ENCODE measurements at places on chromosomes 1 and 21.

GRCh38 chr1:76141929-76142328 is 67.4 kb downstream of the ST6GALNAC3 start:
- no peak for DNase-seq

- DNase-seq: peak; percentile 85
Measured at GRCh38 chr1:17335821-17336710, 28.1 kb downstream of the PADI4 start.

DNA sequence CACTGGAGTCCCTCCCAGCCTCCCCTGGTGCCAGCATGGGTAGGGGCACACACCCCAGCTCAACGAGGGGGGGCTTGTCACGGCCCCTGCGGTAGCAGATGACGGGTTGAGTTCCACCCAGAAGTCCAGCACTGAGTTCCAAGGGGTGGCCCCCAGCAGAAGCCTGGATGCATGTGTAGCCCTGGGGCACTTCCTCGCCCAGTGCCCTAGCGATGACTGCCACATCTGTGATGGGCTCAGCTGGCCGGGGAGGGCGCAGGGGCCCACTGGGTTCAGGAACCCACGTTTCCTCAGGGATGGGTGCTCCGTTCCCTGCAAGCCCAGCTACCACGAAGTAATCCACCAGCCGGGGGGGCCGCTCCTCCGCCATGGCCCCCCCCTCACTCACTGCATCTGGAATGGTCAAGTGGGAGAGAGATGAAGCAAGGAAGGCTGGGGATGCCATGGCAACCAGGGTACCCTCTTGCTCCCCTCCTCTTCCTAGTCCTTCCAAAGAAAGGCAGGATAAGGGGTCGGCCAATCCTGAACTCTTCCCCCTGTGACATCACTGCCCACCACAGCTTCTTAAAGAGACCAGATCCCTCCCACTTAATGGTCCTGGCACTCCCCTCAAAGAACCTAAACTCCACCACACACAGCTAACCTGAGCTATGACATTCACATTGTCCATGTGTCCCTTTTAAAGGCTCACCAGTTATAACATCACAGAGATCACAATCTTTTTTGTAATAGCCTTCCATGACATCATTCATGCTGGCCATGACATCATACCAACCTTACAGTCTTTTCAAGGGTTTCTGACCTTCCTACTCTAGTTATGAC is 2.3 kb downstream of the DENND4B start:
- DNase-seq: peak; percentile 32

- no peak for DNase-seq
Measured at GRCh38 chr21:42594616-42595282, 58.7 kb upstream of the PDE9A start.

DNA sequence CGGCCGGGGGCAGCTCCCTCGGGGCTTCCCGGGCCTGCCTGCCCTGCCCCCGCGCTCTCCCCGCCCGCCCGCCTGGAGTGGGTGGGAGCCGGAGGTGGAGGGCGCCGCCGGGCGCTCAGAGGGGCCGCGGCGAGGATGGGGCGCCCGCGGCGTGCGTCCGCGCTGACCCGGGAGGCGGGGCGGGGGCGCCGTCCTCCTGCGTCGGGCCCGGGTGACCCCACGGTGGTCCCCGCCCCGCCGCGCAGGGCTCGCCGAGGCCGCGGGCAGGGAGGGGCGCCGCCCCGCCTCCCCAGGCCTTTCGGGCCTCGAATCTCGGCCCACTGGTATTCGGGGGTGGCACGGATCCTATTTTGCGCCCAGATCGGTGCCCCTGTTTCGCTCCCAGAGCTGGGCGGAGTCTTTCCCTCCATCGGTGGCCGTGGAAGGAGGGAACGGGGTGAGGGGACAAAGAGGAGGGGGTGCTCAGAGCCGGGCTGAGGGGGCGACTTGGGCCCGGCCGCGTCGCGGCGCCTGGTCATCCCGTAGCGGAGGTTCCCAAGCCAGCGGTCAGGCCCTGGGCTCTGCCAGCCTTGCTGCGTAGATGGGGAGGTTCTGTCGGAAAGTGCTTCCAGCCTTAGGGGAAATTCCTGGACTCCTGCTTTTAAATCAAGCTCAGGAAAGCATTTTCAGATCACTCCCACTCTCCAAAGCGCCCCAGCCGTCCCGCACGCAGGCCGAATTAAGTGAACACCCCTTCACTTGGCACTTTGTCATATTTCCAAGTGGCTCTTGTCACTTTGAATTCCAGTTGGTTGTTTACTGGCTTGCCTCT is 545 bp downstream of the PATJ start:
- DNase-seq: no peak

GRCh38 chr1:162552684-162553252 is 8.8 kb upstream of the UAP1 start:
- DNase-seq: no peak

GRCh38 chr21:38257667-38258066 is 876 bp downstream of the KCNJ15 start:
- DNase-seq: no peak

- no peak for DNase-seq
Measured at GRCh38 chr1:19987719-19988118, 8.3 kb upstream of the PLA2G2A start.

GRCh38 chr1:10989095-10989494 is 23.4 kb upstream of the TARDBP start:
- DNase-seq: no peak

DNA sequence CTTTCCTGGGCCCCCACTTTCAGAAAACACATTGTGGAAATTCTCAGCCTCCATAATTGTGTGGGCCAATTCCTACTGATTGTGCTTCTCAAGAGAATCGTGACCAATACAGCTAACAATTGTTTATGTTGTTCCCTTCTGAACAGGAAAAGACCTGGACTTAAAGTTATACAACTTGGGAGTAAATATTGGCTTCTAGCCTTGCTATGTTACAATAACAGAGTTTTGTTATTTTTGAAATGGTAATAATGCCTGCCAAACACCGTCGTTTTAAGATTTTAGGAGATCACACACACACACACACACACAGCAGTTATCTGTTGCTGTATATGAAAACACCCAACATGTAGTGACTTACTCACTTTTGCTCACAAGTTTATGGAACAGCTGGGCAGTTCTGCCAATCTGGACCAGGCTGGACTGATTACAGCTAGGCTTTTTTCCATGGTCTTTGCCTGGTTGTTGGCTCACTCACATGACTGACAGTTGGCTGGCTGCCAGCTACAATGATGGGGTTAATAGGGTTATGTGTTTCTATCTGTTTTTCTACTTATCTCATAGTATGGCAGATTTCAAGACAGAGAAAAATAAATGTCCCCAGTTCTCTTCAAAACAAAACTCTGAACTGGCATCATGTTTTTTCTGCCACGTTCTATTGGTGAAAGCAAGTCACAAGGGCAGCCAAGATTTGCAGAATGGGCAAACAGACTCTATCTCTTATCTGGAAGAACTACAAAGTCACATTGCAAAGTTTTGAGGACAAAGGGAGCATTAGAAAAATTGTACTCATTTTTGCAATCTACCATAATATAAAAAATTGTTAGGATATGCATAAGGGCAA is 447.5 kb downstream of the NEGR1 start:
- DNase-seq: no peak

DNA sequence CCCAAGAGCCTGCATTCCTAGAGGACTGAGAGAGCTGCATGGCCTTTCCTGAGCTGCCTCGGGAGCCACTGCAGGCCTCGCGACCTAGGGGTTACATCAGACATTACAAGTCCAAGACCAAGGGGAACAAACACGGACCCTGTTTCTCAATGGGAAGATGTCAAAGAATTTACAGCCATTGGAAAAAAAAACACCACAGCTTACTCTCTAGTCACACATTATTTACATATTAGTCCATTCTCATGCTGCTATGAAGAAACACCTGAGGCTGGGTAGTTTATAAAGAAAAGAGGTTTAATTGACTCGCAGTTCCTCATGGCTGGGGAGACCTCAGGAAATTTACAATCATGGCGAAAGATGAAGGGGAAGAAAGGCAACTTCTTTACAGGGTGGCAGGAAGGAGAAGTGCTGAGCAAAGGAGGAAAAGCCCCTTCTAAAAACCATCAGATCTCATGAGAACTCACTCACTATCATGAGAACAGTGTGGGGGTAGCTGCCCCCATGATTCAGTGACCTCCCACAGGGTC is 8.4 kb upstream of the PRMT2 start:
- DNase-seq: no peak

DNA sequence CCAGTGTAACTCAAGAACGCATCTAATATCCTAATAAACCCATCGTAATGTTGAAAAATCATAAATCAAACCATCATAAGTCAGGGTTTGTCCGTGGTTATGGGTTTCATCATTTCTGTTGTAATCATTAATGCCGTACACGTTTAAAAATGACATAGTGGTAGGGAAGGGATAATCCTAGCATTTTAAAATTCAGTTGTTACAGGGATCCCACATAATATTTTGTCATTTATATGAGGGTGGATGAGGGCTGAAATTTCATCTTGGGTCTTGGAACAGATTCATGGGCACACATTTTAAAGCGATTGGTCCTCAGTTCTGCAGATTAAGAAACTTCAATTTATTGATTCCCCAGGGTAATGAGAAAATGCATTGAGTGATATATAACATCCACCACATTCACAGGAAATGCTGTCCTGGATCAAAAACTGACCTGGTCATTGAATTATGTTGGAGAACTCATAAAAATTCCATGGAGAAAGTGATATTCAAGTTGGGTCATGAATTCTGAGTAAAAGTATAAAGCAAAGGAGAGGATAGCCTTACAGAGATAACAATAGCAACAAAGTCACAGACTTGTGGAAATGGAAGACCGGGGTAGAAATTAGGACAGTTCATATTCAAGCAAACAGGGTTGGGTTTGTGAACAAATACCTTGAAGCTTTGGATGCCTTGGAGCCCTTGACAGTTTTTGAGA is 1527.3 kb upstream of the TPTE start:
- DNase-seq: no peak
